ENCODE measurements at places on chromosomes 7 and 10.

DNA sequence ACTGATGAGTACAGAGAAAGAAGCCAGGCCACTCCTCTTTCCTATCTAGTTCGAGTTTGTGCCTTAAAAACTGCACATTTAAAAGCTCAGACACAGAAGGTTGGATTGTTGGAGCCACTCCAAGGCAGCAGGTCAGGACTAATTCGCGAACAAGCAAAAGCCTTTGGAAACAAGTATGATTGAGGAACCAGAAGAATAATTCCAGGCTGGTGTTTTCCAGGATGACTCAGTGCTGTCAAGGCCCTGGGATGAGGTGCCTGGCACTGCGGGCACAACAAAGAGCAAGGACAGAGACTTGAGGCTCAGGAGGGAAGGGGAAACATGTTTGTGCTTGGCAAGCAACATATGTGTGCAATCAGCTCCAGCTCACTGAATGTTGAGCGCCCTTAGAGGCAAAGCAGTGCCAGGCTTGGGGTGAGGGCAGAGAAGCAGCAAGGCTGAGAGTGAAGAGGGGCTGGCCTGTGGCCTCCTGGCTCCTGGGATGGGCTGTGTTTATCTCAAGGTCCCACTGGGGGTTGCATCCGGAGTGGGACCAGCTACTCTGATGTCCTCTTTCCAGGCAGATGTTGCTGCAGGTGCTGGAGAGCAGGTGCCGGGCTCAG, 44.1 kb downstream of the VSTM4 start:
- no peak for DNase-seq

DNA sequence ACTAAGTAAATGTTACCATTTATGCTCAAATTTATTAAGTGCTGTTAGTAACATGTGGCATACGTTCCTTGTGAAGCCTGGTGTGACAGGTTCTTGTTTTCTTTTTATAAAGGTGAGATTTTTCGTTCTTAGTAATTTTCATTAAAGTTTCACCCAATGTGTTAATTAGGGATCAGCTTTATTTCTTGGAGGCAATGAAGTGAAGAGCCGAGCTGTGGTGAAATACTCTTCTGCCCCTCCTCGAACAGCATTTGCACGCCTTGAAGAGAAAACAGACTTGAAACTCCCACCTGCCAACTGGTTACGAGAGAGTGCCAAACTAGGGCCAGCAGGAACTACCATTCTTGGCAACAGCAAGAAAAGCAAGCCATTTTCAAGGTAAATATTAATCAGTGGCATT, 1.5 kb downstream of the EDRF1 start:
- DNase-seq = no peak

GRCh38 chr10:132826524-132827422, 40.8 kb upstream of the NKX6-2 start:
- DNase-seq = no peak

GRCh38 chr7:29599026-29599425, 35.4 kb downstream of the PRR15 start:
- no peak for DNase-seq

- DNase-seq = peak; percentile 91
Measured at GRCh38 chr10:97765201-97765600, 6.6 kb downstream of the SFRP5 start.

GRCh38 chr10:929960-930624, 1.4 kb downstream of the LARP4B start:
- no peak for DNase-seq

DNA sequence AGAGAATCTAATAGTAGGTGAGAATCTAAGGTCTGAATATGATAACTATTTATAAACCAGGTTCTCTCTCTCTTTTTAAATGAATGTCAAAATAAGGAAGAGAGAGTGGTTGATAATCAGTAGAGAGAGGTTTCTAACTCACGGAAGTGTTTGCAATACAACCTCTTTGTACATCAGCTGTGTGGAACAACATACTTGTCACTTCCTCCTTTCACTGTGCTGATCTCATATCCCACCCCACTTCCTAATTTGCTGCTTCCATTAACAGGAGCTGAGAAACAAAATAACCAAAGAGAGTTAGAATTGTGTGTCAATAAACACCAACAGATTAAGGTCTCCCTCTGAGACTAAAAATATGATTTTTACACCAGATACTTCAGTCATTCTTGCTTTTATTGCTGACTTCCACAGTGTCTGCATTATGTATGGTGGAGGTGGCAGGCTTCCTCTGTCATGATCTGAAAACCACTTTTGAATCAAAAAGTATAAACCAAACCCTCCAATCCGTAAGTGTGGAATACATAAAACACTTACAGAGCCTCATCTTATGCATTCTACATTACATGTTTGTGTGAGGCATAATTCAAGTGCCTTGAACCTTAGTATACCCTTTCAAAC, 25.0 kb downstream of the CACUL1 start:
- no peak for DNase-seq

- no peak for DNase-seq
Measured at GRCh38 chr10:98205351-98205750, 62.6 kb downstream of the LOXL4 start.

DNA sequence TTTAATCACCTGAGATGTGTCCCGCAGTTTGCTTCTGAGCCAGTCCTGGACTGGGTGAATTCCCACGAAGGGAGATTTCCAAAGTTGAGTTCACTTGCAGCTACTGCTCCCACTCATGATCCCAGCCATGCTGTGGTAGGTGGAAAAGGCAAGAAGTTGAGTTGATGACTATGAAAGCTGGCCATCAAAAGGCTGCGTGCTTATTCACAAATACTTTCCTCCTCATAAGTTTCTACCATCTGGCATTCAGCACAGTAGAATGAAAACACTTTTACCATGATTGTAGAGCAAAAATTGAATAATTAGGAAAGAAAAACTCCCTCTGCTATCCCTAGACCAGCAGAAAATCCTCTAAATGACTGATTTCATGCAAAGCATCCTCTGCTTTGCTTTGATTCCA, 281.8 kb downstream of the INHBA start:
- DNase-seq = no peak

DNA sequence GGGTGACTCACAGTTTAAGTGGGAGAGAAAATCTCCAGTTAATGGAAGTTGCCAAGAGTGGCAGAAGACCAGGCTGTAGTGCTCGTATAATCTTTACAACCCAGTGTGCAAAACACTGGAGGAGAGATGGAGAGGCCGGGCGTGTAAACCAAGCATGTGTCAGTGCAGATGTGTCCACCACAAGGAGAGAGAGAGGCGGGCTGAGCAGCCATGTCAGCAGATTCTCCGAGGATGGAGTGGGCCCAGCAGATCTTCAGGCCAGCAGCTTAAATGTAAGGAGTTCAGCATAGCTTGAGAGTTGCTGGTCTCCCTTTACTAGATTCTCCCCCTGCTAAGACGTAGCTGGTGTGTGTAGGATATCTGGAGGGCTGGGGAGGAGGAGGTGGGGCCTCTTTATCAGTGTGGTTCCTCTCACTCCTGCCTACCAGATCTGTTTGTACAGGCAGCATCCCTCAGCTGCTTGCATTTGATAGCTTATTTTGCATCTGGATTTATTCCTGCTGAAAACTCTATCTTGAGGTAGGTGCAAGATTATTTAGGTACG, 13.7 kb downstream of the BPGM start:
- DNase-seq = no peak

DNA sequence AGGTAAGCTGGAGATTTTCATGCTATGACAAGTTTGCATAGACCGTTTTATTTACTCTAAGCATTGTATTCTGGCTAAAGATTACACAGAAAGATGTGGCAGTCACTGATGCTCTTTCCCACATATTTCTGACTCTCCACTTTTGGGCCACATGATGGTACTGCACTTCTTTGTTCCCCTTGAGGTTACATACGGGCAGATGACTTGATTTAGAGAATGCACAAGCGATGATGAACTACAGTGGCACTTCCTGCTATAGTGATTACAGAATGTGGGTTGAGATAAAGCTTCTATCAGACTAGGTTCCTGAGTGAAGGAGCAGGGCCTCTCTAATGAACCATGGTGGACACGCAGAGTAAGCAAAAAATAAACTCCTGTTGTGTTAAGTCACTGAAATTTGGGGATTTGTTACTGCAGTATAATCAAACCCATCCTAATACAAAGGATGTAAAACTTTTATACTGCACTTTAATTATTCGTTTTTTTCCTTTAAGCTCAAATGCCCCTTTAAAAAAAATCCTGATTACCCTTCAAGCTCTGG, 177.9 kb downstream of the TAX1BP1 start:
- DNase-seq = peak; percentile 78

GRCh38 chr7:80412842-80413241, 99.0 kb downstream of the GNAT3 start:
- DNase-seq = peak; percentile 53

GRCh38 chr10:21464134-21464533, 61.3 kb downstream of the SKIDA1 start:
- DNase-seq = no peak

- DNase-seq = no peak
Measured at GRCh38 chr10:99318475-99318874, 10.7 kb upstream of the CNNM1 start.

- no peak for DNase-seq
Measured at GRCh38 chr7:45225311-45225947, 67.8 kb downstream of the RAMP3 start.

- no peak for DNase-seq
Measured at GRCh38 chr7:96838481-96838880, 128.8 kb upstream of the SEM1 start.

- no peak for DNase-seq
Measured at GRCh38 chr10:124568339-124568738, 106.7 kb downstream of the LHPP start.

GRCh38 chr10:113471241-113471996, 81.4 kb upstream of the HABP2 start:
- DNase-seq = no peak

DNA sequence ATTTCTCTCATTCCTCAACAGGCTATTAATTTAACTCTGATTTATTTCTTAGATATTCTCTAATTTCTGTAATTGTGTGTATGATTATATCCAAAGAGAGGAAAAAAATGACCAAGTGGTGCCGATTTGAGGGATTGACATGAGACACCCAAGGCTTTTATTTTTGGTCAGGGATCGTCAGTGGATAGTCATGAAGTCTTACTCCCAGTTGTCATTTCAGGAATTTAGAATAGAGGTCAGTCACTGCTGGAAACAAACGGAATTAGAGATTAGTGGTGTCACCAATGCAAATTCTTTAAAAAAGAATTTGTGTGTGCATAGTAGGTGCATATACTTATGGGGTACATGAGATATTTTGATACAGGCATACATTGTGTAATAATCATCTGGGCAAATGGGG, 26.8 kb upstream of the AGR3 start:
- DNase-seq = no peak

- DNase-seq = no peak
Measured at GRCh38 chr10:71667387-71667752, 52.2 kb downstream of the C10orf105 start.

GRCh38 chr10:43222210-43222720, 44.6 kb downstream of the RASGEF1A start:
- no peak for DNase-seq

DNA sequence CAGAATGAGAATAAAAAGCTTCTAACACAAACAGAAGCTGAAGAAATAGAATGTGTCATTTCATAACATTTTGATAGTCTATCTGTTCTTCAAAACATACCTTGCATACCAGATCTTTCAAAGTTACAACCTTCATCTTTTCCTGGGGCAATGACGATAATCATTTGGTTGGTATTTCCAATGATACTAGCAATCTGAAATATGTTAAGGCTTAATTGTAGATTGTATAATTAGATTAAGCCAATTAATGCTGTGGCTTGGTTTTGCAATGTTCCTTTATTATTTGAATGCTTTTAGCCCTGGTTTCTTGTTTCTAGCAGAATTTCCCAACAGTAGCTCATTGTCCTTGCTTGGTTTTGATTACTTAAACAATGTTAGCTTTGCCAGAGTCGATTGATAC, 84.6 kb downstream of the CABCOCO1 start:
- no peak for DNase-seq

GRCh38 chr7:111068618-111069017, 22.3 kb upstream of the LRRN3 start:
- no peak for DNase-seq

DNA sequence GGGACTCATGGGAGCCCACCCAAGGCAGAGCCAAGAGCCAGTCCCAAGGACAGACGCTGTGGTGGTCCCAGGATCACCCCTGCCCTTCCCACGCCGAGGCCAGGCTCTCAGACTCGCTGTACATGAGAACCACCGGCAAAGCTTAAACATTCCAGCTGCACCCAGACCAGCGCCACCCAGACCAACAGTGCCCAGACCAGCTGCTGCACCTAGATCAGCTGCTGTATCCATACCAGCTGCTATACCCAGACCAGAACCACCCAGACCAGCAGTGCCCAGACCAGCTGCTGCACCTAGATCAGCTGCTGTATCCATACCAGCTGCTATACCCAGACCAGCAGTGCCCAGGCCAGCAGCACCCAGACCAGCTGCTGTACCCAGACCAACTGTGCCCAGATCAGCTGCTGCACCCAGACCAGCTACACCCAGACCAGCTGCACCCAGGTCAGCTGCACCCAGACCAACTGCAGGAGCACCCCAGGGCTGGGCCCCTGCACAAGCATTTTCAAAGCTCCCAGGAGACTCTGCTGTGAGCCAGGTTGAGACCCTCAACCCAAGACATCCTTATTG, 47.9 kb upstream of the CNPY1 start:
- DNase-seq = peak; percentile 91

GRCh38 chr7:120813546-120814252, 44.2 kb downstream of the TSPAN12 start:
- no peak for DNase-seq

GRCh38 chr7:91993976-91994375, 53.3 kb downstream of the AKAP9 start:
- DNase-seq = no peak

GRCh38 chr7:15561835-15562234, at the start of gene AGMO:
AGMO (minus strand) TSS chr7:15562015.
- DNase-seq = peak; percentile 65

GRCh38 chr10:74223755-74224529, 72.9 kb downstream of the ADK start:
- DNase-seq = peak; percentile 81

DNA sequence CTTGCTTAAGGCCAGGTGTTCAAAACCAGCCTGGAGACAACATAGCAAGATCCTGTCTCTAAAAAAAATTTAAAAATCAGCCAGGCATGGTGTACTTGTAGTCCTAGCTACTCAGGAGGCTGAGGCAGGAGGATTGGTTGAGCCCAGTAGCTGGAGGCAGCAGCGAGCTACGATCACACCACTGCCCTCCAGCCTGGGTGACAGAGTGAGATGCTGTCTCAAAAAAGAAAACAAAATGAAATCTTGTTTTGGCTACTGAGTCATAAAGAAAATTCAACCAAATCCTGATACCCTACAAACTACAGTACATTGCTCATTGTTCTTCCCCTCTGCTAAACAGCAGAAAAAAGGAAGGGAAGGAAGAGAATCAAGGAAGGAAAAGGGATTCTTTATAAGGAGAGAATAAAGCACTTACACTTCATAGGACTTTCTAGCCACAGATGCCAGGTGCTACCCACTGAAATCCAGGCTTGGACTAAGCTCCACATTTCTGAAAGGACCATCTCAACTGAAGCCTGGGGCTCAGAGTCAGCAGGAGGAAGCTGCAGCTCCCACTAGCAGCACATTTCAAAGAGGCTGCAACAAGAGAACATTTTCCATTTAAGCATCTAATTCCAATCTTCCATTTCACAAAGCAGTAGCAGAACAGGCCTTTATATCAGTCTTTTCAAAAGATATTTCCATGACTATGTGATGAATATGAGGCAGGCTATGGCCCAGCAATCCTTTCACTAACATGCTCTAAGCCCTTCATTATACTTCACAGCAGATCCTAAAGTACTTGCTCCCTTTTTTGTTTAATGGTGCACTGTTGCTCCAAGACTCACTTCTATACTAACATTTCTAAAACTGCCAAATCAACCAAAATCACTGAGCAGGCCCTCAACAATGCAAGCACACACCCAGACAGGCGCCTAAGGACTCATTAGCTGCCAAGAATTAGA, 13.5 kb downstream of the TNPO3 start:
- peak; percentile 21 for DNase-seq

All from LHCN-M2 (cell line).